Naive thymus-derived CD8-positive, alpha-beta T cell (primary cell): ENCODE measurements at places on chromosomes 4 and X.

DNA sequence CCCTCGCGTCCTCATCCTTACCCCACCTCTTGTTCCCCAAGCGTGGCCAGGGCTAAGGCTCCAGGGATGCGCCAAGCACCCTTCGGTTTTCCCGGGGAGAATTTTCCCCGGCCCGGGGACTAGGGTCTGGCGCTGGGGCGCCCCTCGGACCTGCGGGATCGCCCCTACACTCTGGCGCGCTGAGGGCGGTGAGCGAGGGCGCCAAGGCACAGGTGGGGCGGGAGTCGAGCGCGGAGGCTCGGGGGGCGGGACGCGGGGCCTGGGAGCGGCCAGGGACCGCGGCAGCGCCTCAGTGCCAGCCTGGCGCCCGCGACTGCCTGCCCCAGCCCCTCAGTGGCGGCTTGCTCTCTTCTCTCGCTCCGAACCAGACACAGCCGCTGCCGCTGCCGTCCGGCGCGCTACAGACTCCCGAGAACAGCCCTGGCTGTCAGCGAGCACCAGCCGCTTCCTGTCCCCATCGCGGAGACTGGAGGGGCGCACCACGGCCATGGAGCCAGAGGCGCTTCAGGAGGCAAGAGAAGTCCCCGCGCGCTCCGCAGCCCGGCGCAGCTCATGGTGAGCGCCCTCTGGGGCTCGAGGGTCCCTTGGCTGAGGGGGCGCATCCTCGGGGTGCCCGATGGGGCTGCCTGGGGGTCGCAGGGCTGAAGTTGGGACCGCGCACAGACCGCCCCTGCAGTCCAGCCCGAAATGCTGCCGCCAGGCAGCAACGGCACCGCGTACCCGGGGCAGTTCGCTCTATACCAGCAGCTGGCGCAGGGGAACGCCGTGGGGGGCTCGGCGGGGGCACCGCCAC, at the start of gene DRD5:
DRD5 (plus strand) TSS at position 292 of the 793 bp plus-strand sequence; CDS start at position 688, 396 bp downstream.
- no peak for DNase-seq

- no peak for DNase-seq
These were observed 17.1 kb upstream of the GPRIN3 start for GRCh38 chr4:89324671-89325070.

DNA sequence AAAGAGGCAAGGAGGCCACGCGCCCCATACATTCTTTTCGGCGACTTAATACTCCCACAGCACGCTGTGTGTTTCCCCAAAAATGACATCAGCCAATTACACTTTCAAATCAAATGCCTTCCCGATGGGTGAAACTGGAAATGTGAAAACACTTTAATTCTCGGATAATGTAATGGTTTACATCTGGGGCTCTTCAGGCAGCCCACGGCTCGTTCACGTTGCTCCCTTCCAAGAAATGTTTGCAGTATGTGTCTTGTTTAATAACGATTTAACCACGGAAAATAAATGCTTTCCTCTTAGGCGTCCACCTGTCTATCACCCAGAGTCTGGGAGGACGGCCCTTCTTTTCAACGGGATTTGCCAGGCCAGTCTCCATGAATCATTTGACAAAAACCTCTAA, 272.5 kb downstream of the SHOX start:
- DNase-seq: no peak

DNA sequence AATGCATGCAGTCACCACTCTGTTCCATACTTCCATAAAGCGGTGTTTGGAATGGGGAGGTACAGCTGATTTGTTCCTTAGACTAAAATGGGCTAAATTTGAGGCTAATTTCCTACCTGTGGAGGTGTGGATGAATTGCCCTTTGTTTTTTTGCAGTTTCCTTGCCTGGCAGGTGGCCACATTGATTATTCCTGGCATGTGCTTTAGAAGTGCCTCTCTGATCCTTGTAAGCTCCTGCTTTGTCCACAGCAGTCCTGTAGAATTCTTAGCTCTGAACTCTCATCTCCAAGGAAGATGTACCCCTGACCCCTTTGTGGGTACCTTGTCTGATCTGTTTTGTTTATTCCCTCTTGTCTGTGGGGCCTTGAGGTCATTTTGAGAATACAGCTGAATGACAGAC, 136.8 kb downstream of the ADGRL3 start:
- no peak for DNase-seq

DNA sequence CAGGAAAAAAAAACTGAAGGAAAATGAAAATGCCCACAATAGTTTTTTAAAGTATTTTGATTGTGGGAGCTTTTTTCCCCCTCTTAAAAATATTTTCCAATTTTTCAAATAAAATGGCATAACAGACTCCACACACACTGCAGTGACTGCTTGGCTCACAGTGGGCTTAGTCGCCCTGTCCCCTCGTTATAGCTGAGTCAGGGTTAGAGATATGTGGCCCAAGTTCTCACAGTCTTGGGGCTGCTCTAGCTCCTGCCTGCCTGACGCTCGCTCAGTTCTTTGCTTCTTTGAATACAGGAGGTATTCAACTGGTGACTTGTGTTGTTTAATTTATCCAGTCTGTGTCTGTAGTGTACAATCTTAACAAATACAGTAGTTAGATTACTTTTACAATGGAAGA, 47.7 kb downstream of the BEND2 start:
- DNase-seq: no peak

- DNase-seq: no peak
These were observed 63.2 kb downstream of the ADGRG2 start for GRCh38 chrX:19059067-19059466.

DNA sequence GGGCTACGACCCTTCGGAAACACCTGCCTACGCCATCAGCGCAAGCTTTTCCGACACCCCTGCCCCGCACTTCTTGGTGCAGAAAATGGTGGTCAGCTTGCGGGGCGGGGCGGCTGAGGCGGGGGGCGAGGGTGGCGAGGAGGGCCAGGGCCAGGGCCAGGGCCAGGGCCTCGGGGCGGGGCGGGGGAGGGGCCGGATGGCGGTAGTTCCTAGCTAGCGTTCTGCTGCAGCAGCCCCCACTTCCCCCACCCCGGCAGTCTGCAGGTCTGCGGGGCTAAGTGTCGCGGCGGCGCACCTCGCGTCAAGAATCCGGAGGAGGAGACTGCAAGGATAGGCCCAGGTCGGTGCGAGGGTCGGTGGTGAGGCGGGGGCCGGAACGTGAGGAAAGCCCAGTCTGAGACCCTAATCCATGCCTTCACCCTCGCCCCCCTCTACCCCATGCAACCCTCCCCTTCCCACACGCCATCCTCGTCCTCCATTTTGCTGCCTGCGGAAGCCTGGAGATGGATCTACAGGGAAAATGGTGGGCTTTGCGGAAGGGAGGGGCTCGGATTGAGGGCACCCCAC, 600 bp downstream of the BEX4 start:
- DNase-seq: peak; percentile 11

DNA sequence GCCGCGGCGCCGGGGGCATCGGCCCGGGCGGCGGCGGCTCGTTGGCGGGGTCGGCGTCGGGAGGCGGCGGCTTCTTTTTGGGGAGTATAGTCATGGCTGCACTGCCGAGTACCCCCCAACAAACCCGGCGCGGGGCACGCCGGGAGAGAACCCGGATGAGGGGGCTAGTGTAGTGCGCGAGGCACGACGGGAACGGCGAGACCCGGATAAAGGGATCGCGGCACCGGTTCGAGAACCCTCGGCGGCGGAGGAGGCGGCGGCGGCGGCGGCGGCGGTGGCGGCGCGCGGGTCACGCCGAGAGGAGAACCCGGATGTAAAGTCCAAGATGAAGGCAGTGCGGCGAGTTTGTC, at the start of gene OTUD5:
OTUD5 (minus strand) TSS at position 131 of the 350 bp plus-strand sequence; CDS start at position 94, 37 bp downstream.
- DNase-seq: peak; percentile 78

DNA sequence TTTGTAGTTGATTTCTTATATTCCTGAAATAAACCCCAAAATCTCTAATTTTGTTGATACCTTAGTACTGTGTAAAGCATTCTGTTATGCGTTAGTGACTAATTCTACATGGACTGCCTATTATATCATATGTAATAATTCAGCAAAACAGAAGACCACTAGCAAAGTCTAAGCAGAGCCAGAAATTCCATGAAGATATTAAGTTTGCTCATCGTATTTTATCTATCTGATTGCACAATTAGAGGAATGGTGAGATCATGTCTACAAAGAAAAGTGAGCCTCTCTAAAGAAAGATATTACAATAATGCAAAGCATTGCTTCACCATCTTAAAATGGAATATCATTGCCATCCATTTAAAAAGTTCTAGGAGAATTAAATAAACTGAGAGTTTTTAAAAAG, 374.6 kb upstream of the SLC7A11 start:
- DNase-seq: no peak

GRCh38 chr4:153571006-153571545, 104.9 kb downstream of the TMEM131L start:
- DNase-seq: no peak

- no peak for DNase-seq
These were observed 238.1 kb downstream of the INPP4B start for GRCh38 chr4:142607976-142608375.

DNA sequence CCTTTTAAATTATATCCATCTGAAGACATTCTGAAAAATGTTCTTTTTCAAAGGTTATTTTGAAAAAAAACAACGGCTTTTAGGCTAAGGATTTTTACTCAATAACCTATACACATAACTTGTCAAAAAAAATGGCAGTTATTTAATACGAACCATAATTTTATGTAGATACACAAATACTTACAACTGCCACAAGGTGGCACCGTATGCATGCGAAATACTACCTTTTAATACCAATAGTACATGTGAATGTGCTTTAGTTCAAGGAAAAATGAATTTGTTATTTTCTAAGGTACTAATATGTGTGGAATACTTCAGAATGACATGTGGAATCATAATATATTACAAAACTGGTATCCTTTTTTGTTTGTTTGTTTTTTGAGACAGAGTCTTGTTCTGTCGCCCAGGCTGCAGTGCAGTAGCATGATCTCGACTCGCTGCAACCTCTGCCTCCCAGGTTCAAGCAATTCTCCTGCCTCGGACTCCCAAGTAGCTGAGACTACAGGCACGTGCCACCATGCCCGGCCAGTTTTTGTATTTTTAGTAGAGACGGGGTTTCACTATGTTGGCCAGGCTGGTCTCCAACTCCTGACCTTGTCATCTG, 4.6 kb upstream of the MAD2L1 start:
- DNase-seq: peak; percentile 55

DNA sequence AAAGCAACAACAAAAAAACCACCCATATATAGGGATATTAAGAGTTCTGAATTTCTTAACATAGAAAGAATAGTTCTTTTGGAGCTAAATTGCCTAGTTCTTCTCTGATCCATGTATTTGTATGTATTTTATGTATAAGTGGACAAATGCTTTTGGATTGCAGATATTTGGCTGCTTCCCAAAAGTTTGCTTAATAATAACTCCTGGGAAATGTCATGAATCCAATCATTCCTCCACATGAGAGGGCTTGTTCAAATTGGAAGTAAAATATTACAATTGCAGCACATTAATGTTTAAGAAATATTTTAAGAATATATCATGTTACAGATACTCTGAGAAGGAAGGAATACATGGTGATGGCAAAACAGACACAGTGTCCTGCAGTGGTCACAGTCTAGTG, 71.5 kb upstream of the PAGE3 start:
- no peak for DNase-seq

DNA sequence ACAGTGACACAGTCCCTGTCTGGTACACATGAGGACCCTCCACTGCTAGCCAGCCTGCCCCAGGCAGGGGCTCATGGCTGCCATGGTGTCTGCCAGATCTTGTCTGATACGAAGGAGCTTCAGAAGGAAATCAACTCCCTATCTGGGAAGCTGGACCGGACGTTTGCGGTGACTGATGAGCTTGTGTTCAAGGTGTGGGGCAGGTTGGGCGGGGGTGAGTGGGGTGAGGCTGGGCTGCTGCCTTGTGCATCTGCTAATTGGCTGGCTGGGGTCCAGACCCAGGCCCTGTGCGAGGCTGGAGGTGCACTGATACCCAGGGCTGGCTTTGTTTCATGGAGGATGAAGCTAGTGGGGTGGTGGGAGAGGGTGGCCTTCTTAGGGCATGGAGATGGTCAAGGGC, 13.8 kb downstream of the CCDC22 start:
- no peak for DNase-seq

GRCh38 chr4:85512446-85513205, 37.7 kb downstream of the ARHGAP24 start:
- DNase-seq: no peak

GRCh38 chr4:33262824-33263223, 2542.7 kb downstream of the PCDH7 start:
- DNase-seq: no peak

- DNase-seq: no peak
These were observed 75.9 kb upstream of the CAMK2D start for GRCh38 chr4:113837397-113837796.

GRCh38 chrX:120534413-120535205, 26.2 kb downstream of the CUL4B start:
- DNase-seq: no peak

DNA sequence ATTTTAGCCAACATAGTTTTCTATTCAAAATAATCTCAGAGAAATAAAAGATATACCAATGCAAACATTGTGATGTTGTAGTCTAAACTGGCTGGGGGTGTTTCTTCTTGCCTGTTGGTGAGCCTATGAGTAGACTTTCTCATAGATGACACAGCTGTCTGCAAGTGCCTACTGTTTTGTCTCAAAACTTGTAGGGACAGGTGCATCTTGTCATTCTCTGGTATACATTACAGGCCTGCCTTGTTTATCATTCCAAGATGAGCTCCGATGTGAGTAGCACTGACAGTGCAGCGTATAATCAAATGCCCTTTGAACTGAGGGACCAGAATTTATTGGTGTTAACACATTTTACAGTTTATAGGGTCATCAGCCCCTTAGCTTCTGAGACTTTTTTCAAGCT, 353.8 kb downstream of the PRDM5 start:
- DNase-seq: no peak

GRCh38 chr4:76199664-76200211, 13.9 kb downstream of the SCARB2 start:
- DNase-seq: no peak

- DNase-seq: peak; percentile 48
These were observed 648 bp upstream of the SCD5 start for GRCh38 chr4:82799006-82799881.

DNA sequence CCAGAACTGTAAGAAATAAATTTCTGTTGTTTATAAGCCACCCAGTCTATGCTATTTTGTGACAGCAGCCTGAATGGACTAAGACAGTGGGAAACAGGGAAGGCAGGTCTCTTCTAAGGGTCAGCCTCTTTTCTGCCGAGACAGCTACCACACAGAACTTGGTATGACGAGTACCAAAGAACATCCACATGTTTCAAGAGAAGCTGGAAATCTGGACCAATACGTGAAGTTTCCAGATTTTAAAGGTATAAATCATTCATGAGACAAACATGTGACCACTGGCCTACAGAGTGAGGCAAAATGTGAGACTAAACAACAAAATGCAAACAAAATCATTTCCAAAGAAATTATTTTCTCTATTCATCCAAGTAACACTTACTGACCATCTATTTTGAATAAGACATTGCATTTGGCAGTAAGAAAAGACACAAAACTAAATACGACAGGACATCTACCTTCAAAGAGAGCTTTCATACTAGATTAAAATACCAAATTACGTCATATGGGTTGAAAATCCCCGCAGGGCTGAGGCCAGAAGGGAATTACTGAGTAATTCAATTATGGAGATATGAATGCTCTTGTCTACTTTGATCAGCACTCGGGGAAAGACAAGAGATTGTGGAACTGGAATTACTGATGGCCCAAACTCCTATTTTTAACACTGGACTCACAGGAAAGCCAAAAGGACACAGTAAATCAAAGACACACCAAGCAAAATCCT, 7.2 kb downstream of the SCARB2 start:
- DNase-seq: no peak

- no peak for DNase-seq
These were observed 13.2 kb downstream of the CA5B start for GRCh38 chrX:15751155-15751819.

- DNase-seq: no peak
These were observed 53.1 kb downstream of the CASP3 start for GRCh38 chr4:184596044-184596616.
